ENCODE measurements at places on chromosomes 11 and 22.

- DNase-seq: no peak
These were observed 22.1 kb downstream of the ATP6V1E1 start for GRCh38 chr22:17606496-17606895.

DNA sequence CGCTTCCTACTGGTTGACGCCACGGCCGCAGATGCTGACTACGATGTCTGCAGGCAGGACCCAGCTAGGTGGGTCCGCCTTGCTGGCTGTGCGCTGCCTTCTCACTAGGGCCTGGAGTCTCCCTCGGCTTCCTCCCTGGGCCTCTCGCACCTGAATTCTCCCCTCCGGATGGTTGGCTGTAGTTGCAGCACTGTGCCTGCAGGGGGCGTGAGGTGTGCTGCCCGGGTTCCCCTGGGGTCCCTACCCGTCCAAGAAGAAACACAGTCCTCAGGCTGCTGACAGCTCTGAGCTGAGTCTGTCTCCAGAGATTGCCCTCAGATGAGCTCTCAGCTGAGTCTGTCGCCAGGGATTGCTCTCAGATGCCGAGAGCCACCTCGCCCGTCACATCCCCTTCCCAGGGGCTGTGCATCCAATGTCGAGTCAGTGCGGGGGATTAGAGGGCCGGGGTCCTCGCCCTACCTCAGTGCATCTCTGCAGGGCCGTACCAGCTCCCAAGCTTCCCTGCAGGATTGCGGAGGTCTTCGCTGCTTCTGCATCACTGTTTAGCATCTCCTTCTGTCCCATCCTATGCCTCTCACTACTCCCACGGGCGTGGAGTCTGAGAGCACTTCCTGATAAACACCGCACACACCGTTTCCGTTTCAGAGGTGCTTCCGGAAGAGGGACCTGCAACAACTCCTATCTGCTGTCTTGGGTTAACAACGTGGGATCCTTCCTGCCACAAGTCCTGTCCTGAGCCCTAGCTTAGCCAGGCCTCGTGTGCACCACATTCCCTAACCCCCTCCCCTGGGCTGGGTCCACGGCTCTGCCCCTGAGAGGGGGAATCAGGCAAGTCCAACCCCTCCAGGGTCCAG is 196.9 kb downstream of the CSNK2A3 start:
- no peak for DNase-seq

- DNase-seq: peak; percentile 94
These were observed 572.9 kb downstream of the NTM start for GRCh38 chr11:131943295-131943694.

DNA sequence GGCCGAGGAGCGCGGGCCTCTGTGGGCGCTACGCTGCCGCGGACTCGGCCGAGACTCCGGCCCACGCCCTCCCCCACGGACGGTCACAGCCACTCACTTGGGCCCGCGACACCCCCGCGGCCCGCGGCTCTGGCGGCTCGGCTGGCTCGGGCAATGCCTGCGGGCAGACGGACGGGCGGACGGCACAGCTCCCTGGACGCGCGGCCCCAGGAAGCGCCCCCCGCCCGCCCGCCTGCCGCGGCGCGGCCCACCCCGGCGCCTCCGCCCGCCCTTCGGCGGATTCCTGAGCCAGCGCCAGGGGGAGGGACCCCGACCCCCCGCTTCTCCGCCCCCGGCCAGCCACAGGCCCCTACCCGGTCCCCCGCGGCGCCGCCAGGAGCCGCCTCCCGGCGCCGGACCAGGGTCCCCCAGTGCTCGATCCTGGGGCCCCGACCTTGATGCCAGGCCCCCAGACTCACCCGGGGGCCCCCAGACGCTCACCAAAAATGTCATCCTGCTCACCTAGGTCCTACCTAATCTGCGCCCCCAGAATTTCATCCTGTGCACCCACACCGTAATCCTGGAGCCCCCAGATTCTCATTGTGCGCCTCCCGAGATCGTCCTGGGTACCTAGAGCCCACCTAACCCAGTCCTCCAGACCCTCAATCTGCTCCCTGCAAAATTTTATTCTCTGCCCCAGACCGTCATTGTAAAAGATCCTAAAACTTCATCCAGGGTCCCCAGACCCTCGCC is at the start of gene EFEMP2:
Gene EFEMP2, minus strand, starts transcription at position 215 of the 732 bp plus-strand sequence. CDS start 446 bp downstream, outside the sequence.
- no peak for DNase-seq

Data from NCI-H1105 (cell line).